AG04449 (cell line): ENCODE measurements at places on chromosomes 1 and 21.

DNA sequence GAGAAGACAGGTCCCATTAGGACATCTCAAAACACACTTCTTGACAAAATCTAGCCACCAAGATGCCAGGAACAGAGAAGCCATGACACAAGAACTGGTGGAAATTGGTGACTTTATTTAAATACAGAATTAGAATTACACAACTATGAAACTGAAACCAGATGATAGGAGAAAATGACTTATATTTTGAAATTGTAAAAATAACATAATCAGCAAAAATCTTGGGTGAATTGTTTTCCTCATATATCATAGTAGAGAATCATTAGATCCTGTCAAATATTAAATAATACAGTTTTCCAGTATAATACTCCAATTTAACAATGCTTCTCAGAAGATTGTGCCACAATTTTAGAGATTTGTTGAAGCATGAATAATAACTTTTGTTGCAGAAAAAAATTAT, 81.5 kb upstream of the MROH9 start:
- DNase-seq, result no peak

GRCh38 chr1:107140703-107141490, at the start of gene NTNG1:
Gene NTNG1, plus strand, starts transcription at chr1:107141039.
- no peak for DNase-seq

GRCh38 chr1:74436078-74436477, 76.3 kb downstream of the LRRC53 start:
- DNase-seq, result no peak

- DNase-seq, result no peak
Observed at GRCh38 chr1:30335997-30336390, 387.4 kb downstream of the MATN1 start.

GRCh38 chr1:2352897-2353550, 38.3 kb downstream of the MORN1 start:
- no peak for DNase-seq

DNA sequence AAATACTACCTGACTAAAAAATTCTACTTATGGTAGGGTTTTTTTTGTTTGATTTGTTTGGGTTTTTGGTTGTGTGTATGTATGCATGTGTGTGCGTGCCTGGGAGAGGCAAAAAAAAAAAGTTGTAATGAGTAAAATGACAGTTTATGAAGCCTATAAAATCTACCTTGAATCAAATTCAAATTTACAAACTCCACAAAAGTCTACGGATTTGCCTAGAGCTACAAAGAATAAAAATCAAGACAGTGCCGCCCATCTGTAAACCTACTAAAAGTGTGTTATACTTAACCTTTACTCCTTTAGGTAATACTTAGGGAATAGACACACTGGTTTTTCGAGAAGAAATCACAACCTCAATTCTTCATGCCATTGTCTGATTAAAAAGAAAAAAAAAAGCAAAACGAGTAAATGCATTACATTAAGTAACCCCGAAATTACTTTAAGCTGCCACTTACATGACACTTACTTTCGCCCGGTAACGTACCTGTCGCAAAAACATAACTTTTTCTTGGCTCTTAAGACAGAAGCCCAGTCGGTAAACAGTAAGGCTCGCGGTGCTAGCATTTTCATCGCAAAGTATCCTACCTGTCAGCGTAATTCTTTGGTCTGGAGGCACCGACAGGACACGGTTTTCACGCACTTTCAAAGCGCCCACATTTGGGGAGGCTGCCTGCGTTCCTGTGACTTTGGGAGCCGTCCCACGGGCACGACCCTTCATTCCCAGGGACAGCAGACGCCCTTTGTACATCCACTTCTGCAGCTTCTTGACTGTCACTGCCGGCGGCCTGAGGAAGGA, 951 bp downstream of the SYDE2 start:
- no peak for DNase-seq

GRCh38 chr1:65068202-65069010, 79.6 kb upstream of the AK4 start:
- no peak for DNase-seq

DNA sequence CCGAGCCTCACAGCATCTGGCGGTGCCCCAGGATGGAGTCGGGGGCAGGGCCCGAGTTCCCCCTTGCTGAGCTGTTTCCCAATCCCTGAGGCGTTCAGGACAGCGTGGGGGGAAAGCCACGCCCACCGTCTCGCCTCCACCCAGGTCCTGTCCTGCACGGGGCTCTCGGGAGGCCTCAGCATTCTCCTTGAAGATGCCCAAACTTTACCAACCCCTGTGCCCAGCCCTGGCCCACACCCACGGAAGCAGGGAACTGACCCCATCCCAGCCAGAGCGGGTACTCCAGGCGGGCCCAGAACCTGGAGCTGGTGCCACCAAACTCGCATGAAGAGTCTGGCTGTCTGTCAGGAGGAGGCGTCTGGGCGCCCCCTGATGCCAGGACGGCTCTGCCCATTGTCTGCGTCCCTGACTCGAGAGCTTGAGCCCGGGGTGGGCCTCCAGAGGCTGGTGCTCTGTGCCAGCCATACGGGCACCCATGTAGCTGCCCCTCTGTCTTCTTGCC, 35.3 kb upstream of the POFUT2 start:
- no peak for DNase-seq

- DNase-seq, result no peak
Observed at GRCh38 chr1:21818656-21819055, 6.6 kb downstream of the LDLRAD2 start.

DNA sequence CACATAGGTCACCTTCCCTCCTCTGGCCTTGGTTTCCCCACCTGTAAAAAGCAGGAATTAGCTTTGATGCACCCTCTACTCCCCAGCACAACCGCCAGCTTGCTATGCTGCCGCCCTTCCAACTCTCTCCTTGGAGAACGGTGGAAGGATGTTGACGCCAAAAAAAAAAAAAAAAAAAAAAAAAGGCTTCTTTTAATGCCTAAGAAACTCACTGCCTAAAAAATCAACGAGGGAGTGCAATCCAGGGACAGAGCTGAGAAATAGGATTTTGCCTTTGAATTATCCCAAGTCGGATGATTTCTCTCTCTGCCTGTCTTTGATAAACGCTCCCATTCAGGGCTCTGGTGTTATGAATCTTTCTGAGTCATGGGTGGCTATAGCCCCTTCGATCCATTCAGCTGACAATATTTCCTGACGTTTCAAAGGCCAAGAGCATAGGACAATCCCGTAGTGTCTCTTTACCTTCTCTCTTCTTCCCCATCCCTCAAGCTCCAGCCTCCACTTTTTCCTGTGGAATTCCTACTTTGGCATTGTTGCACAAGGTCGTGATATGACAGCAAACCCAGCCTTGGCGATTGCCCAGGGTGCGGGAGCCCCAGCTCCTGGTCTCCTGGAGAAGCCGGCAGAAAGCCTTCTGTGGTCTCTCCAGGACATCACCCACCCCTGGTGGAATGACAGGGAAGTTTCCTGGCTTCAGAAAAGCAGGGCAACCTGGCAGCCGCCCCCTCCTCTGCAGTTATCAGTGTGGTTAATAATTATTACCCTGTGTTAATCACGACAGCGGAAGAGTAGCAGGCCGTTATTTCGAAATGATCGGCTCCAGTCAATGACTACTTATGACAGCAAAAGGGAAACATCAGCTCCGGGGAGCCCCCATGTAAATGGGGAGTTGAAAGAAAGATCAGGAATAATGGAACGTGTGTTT, 8.0 kb upstream of the PLXNA2 start:
- DNase-seq, result no peak

- no peak for DNase-seq
Observed at GRCh38 chr1:7388488-7389185, 382.5 kb upstream of the VAMP3 start.

- no peak for DNase-seq
Observed at GRCh38 chr1:71950579-71950978, 331.8 kb downstream of the NEGR1 start.

DNA sequence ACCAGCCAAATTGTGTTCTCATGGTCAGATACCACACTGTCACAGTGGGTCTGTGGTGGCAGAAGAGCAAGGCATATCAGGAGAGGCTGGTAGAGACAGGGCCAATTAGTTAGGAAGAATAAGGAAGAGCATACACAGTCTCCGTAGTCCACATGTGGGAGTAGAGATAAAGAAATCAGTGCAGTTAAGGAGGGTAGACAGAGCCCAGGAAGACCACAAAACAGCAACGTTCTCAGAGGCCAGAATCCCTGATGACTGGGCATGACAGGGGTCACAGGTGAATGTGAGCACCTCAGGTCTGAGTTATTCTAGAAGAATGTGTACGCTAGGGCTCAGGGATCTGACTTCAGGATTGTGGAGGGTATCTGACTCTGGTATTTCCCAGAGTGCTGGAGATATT, 31.7 kb downstream of the CD48 start:
- no peak for DNase-seq

- peak; percentile 19 for DNase-seq
Observed at GRCh38 chr1:78114034-78114956, 68.5 kb downstream of the GIPC2 start.

GRCh38 chr1:2448098-2448445, 28.0 kb upstream of the PLCH2 start:
- DNase-seq, result no peak

DNA sequence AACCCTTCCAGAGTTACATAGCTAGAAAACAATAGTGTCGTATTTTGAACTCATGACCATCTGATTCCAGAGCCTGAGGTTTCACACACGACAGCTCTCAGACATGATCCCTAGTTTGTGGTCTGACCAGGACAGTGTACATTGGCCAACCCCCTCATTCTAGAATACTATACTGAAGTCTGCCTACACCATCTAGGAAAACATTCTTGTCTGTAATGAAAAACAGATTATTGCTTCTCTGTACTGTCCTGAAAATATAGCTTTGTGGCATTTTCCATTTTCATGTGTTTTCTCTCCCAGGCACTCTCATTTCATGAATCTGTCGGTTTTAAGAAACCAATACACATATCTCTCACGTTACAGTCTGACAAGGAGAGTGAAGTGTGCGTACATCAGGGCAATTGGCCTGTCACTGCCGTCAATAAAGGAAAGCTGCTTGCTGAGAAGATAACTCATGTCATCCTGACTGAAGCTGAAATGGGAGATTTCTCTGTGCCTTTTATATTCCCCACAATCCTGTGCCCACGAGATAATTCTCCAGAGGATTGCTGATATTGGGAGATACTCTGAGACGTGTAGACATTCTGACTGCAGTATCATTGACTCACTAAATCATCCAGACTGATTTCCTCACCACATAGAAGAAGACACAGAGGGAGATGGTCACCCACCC, 585.6 kb downstream of the PLPP3 start:
- peak; percentile 14 for DNase-seq

DNA sequence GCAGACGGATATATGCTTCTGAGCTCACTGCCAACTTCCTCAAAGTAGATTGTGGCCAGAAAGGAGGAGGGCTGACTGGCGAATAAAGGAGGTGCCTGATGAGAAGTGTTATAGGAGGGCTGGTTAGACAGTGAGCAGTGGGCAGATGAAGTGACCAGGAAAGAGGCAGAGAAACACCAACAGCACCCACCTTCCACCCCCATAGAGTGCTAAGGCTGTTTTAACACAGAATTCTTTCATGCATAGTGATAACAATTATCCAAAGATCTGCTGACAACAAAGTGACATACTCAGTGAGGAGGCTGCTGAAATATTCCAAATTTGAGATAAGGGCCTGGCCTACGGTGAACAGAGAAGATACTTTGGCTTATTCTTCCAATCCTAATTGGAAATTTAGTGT, 21.2 kb upstream of the MTR start:
- no peak for DNase-seq
